ENCODE measurements at places on chromosomes 3 and 15.

- no peak for DNase-seq
Measured at GRCh38 chr3:162217647-162218046, 721.0 kb downstream of the OTOL1 start.

GRCh38 chr3:13705702-13706280, 156.9 kb downstream of the FBLN2 start:
- no peak for DNase-seq

DNA sequence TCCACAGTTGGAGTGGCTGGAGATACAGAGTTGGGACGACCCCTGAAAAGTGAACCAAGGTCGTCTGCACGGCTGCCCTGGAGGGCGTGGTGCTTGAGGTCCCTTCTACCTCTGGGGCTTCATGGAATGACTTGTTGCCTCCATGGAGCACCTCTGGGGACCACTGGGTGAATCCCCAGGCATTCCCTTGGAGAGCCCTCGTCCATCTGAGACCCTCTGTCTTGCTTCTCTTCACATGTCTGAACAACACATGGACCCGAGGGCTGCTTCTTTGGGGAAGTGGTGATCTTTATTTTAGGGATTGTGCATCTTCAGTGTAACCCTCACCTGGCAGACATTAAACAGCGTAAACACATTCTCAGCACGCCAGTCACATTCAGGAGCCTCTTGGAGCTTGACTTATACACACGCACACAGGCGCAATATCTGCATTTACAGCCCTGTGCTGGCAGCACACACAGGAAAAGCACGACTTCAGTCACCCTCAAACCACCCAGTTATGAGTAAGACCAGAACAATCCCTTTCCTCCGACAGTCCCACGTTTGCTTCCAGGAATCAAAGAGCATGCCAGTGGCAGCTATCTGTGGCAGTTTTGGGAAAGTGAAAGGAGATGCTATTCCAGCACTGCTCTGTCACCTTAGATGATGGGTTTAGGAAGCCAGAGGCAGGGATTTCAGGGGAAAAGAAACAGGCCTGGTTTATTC, 12.6 kb downstream of the FAM107A start:
- DNase-seq: no peak

- DNase-seq: no peak
Measured at GRCh38 chr3:95899494-95899893, 914.9 kb upstream of the EPHA6 start.

- DNase-seq: no peak
Measured at GRCh38 chr3:50183755-50184154, 7.7 kb upstream of the GNAT1 start.

- no peak for DNase-seq
Measured at GRCh38 chr3:134353171-134353825, 20.9 kb downstream of the AMOTL2 start.

DNA sequence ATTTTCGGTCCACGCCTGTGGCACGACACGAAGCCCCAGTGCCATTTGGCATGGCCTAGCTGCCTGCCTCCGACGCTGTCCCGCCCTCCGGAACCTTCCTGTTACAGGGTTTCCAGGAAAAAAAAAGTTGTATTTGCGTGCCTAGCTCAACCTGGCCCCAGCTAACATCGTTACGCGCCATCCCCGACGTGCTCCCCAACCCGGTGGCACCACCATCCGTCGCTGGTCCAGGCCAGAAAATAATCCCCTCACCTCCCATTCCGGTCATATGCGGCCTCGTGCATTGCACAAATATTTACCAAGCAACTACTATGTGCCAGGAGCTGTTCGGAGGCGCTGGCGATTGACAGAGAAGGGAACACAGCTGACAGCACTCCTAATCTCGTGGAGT, 1.4 kb upstream of the CYP1A1 start:
- DNase-seq: no peak

DNA sequence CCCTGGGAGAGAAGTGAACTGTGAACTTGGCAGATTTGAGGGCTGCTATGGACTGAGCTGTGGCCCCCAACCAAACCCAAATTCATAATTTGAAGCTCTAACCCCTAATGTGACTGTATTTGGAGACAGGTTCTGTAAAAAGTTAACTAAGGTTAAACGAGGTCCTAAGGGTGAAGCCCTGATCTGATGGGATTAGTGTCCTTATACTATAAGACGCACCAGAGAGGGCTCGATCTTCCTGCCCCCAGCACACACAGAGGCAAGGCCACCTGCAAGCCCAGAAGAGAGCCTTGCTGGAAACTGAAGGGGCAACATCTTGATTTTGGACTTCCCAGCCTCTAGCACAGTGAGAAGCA, 34.0 kb downstream of the TKT start:
- DNase-seq: no peak

DNA sequence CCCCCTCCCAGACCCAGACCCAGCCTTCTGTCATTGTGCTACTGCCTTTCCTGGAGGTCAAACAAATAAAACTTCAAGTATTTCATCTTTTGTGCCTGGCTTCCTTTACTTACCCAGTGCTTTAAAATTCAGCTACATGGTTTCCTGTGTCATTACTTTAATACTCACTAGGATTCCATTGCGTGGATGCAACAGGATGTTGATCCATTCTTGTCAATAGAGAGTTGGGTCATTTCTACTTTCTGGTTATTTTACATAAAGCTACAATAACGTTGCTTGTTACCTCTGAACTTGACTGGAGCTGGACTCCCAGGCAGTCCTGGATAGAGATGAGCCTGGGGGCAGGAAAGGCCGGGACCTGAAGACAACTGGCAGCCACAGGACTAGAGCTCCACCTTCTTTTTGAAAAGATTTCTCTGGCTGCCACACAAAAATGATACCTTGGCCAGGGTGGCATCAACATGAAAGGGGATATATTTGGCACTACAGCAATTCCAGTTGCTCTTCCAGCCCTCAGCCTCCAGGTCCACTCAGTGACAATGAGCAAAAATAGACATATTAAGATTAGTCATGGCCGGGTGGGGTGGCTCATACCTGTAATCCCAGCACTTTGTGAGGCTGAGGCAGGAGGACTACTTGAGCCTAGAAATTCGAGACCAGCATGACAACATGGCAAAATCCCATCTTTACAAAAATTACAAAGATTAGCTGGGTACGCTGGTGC, 23.3 kb upstream of the HEG1 start:
- no peak for DNase-seq

DNA sequence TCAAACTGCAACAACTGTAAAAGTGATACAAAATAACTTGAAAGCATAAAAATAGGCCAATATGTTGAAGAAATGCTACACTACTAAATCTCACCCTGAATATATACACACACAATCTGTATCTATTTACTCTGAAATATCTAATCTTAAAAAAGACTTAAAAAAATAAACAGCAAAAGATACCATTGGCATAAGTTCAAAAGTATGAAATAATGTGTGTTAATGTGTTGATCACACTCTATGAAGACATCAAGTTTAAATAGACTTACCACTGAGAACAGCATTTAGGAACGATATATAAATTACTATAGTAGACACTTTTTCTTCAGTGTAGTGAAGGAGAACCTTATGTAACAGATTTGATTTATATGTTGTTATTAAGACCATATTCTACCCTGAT, 14.1 kb upstream of the SATB1 start:
- DNase-seq: no peak

Measured in GM10248 (cell line).